CD4-positive, alpha-beta T cell treated with Interleukin-17A for 4 hours (primary cell): ENCODE measurements at places on chromosomes 6 and 20.
A peak's percentile ranks its signal among the peaks of the same experiment; 100 is the strongest.

GRCh38 chr6:50815436-50816114 is 3.1 kb upstream of the TFAP2B start:
- no peak for DNase-seq

- peak; percentile 99 for DNase-seq
Measured at GRCh38 chr6:36423101-36423824, 19.4 kb downstream of the PXT1 start.

GRCh38 chr20:56930876-56931275 is 301.8 kb downstream of the TFAP2C start:
- no peak for DNase-seq

DNA sequence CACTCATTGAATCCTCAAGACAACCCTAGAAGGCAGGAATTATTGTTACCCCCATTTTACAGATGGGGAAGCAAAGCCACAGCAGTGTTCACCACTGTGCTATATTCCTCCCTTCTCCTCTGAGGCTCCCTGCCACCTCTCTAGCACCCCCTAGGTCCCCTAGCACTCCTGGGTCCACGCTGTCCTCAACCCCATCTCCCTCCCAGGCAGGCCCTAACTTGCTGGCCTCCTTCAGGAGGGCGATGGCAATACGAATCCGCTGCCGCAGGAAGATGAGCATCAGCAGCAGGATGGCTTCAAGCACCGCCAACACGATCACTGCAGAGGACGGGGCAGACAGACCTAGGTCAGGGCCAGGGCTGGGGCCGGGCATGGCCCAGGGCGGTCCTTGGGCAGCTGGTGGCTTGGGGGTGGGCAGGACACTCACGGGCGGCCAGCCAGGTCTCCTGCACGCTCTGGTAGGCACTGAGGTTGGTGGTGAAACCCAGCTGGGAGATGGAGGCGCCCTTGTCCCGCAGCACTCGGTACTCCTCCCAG is 7.8 kb upstream of the NEU1 start:
- DNase-seq = no peak

- no peak for DNase-seq
Measured at GRCh38 chr6:101517632-101518031, 124.1 kb downstream of the GRIK2 start.

GRCh38 chr6:96940322-96940721 is 15.8 kb downstream of the KLHL32 start:
- no peak for DNase-seq

DNA sequence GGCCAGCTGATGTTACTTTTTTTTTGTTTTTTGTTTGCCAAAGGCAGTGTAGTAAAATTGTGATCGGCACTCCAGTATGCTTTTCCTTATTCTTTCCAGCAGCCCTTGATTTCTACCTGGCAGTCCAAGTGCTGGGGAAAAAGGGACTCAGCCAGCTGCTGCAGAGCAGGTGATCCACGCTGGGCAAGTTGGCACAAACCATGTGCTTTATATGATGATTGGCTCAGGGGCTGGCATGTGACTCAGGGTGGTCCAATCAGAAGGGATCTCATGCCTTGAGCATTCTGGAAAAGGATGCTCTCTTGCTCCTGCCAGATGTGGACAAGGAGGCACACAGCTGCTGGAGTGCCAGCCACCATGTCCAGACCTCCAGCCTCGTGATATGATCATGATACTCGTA is 54.5 kb downstream of the SULF2 start:
- no peak for DNase-seq

DNA sequence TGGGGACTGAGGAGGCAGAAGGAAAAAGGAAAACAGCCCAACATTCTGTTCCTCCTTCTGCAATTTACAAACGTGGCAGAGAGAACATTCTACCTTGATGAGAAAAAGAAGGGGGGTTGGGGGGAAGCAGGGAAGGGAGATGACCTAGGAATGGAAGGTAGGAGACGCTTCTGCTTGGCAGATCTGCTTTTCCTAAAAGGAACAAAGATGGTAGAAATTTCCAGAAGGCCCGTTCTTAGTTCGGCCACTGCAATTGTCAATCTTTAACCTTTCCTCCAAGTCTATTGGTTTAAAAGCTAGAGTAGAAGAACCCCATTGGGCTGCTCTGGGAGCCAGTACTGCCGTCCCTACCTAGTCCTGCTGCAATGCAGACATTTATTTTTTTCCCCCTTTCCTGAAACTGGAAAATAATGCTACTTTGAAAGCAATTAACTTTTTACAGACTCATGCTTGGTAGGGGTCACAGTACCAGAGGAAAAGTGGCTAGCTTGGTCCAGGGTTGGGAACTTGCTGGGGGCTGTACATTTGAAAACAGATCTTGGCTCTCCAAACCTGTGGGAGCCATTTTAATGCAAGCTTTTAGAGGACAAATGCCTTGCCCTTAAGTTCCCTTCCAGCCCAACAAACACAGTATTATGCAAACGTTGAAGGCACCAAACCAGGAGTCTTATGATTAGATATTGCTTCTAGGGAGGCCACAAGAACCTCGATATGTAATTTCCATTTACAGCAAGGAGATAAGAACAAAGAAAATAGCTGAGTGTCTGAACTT is 2.6 kb downstream of the ZMYND8 start:
- no peak for DNase-seq

DNA sequence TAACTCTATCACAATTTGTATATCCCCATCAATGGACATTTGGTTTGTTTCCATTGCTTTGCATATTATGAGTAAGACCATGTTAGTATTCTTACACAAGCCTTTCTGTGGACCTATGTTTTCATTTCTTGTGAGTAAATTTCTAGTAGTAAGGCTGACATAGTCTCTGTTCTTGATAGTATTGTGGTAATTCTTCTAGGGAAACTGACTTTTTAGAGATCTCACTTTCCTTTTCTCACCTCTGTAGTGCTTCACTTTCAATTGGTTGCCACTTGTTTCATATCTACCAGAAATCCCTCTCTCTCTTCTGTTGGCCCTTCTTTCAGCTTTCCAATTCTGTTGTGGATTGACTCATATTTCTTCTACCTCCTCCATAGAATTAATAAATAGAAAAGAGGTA is 8.5 kb downstream of the ISM1 start:
- no peak for DNase-seq

DNA sequence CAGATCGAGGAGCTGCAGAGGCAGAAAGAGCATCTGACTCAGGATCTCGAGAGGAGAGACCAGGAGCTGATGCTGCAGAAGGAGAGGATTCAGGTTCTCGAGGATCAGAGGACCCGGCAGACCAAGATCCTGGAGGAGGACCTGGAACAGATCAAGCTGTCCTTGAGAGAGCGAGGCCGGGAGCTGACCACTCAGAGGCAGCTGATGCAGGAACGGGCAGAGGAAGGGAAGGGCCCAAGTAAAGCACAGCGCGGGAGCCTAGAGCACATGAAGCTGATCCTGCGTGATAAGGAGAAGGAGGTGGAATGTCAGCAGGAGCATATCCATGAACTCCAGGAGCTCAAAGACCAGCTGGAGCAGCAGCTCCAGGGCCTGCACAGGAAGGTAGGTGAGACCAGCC is 26.2 kb downstream of the C20orf173 start:
- no peak for DNase-seq

DNA sequence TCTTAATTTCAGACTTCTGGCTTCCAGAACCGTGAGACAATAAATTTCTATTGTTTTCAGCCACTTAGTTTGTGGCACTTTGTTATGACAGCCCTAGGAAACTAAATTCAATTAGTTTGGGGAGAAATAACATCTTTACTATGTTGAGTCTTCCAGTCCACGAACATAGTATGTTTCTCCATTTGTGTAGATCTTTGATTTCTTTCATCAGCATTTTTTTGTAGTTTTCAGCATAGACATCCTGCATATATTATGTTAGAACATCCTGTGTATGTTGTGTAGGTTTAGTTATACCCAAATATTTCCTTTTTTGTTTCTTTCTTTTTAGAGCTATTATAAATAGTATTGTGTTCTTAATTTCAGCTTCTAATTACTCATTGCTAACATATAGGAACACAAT is 18.0 kb upstream of the HMGA1 start:
- DNase-seq = no peak

GRCh38 chr6:155256122-155256795 is 7.6 kb upstream of the CLDN20 start:
- DNase-seq = no peak

- peak; percentile 37 for DNase-seq
Measured at GRCh38 chr6:107670792-107671199, 153.3 kb downstream of the SCML4 start.

DNA sequence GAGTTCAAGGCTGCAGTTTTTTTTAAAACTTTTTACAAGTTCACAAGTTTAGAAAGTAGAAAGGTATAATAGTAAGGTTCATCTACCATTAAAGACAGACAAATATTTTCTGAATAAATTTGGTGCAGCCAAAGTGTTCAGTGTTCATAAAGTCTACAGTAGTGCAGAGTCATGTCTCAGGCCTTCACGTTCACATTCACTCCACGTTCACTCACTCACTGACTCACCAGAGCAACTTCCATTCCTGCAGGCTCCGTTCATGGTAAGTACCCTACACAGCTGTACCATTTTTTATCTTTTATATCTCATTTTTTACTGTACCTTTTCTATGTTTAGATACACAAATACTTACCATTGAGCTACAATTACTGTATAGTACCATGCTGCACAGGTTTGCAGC is 67.6 kb downstream of the B4GALT5 start:
- no peak for DNase-seq

DNA sequence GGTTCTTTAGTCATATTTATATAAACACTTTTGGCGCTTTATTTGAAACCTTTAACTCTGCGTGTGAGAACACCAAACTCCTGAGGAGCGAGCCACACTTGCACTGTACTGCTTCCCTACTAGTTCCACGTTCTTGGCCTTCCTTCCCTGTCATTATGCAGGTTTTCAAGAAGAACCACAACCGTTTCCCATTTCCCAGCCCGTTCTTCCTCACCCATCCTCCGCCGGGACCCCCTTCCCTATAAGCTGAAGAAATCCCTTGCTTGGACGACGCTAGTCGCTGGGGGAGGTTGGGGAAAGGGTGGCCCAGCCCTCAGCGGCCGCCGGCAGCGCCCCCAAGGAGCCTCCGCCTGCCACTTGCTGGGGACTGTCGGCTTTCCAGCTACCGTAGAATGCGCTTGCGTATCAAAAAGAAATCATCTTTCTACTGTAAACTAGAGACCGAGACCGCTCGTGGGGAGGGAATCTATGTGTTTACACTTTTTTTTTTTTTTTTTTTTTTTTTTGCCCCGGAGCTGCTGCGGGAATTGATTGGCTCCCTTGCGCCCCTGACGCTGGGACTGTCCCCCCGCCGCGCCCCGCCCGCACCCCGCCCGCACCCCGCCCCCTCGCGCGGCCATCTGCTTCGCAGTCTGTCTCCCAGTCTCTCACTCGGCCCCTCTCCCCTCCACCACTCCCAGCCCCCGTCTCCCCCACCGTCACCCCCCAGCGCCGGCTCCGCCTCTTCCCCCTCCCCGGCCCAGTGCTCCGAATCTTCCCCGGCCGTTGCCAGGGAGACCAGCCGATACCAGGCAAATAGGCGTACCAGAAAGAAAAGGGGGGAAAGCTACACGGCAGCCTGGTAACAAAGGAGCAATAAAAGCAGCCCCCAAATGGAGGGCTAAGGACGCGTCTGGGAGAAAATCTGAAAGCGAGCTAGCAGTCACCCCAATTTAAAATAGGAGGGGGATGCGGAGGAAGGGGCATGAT is 2.3 kb upstream of the MARCKS start:
- DNase-seq = peak; percentile 32

DNA sequence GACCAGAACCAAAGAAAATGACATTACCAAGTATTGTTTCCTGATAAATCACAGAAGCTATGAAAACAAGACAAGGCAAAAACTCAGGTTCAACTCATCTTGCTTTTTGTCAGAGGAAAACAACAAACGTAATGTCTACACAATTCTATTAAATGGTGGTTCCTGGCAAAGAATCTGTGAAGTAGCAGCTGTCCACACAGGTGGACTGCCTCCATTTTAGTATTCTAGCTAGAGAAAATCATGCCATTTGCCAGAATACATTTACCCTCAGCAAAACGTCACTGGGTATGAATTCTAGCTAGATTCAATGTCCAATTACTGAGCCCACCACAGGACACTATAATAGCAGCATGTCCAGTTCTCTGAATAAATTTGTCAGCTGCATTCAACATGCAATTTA is 125.4 kb downstream of the ADGRB3 start:
- DNase-seq = no peak

DNA sequence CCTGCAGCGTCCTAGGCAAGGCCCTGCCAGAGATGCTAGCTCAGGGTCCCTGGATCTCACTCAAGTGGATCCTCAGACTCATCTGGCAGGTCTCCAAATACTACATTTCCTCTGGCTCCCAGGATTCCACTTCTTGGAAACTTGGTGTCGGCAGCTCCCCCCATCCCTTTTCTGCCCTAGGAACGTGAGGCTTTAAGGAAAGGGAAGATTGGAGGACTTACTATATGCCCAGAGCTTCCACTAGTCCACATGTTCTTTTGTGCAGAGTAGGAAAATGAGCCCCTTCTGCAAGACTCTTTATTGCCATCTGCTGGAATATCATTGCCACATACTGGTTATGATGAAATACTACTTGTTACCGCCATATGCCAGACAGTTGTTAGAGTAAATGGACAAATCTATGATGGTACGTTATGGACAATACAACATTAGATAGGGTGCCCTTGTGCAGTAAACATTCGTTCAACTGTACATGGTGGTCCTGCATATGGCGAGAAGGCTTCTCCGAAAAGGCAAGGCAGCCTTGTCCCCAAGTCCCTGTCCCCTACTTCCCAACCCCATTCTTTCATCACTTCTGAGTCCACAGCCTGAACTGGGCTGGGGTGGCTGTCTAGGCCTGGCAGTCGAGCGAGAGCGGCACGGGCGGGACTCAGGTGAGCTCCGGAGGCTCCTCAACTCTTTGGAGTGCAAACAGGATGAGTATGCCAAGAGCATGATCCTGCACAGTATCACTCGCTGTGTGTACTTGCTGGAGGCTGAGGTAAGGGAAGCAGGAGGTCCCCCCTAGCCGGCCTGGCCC is 780 bp downstream of the ARMC12 start:
- DNase-seq = no peak

GRCh38 chr20:4483486-4483885 is 238.2 kb upstream of the PRND start:
- no peak for DNase-seq

DNA sequence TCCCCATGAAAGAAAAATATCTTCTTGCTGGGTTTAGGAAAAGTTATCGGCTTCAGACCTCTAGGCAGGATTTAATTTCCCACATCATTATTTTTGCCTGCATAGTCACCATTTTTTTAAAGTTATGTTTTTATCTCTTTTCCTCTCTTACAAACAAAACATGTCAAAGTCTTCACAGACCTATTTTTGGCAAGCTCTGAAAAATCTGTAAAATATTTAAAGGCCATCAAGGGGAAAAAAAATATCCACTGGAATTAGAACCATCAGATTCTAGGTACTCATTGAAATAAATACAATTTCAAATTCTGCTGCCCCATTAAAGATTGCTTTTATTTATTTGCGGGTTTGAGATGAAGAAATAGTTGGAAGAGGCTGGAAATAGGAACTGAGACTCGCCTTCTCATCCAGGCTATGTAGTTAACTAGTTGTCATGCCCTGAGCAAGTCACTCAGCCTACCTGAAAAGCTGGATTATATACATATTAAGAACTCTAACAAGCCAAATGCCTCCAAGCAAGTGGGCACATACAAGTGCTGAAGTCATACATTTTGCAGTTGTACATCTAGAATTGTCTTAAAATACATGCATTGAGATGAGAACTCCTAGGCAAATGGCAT is 101.7 kb upstream of the SASH1 start:
- no peak for DNase-seq
